ENCODE measurements at places on chromosomes 11 and 22. TPM values are rescaled to one million over a fixed set of nuclear protein-coding genes. Genes with fewer than 3 reads are reported as not detected.
A peak's percentile ranks its signal among the peaks of the same experiment; 100 is the strongest.

GRCh38 chr11:15109602-15110001, 5.1 kb upstream of the INSC start:
- H3K27me3 ChIP-seq = no peaks in the 10 kb centered on the region
- no peak overlapping the region for H3K27ac ChIP-seq
- no peak for DNase-seq
- H3K36me3 ChIP-seq = no peaks in the 10 kb centered on the region
- no peaks in the 10 kb centered on the region for H3K4me1 ChIP-seq

DNA sequence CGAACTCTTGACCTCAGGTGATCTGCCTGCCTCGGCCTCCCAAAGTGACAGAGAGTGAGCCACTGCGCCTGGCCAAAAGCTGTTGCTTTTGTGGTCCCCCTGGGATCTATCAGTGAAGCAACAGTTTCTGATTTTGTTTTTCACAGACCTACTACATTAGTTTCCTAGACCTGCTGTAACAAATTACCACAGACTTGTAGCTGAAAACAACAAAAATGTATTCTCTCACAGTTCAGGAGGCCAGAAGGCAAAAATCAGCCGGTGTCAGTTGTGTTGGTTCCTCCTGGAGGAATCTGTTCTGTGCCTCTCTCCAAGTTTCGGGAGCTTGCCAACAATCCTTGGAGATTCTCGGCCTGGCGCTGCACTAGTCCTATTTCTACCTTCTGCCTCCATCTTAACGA, 8.5 kb upstream of the SLC35C1 start:
- H3K27ac ChIP-seq = no peak overlapping the region
- no peak overlapping the region for H3K4me3 ChIP-seq
- no peaks in the 10 kb centered on the region for H3K36me3 ChIP-seq
- no peaks in the 10 kb centered on the region for H3K4me1 ChIP-seq
- DNase-seq = no peak

DNA sequence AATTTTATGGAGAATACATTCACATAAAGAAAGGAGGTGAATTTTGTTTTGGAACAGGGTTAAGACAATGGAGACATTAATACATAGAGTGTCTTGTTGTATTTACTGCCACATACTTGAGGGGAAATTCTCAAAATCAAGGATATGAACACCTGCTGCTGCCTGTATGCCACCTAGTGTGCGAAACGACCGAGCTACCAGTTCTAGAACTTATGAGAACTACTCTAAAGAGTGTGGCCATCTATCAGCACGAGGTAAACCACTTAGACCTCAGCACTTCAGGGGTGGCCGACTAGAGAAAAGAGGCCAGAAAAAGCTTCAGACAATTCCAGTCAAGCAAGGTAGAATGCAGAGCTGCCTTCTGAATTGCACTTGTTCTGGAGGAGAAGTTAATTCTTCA, 1.5 kb upstream of the AGBL2 start:
- no peak overlapping the region for H3K4me3 ChIP-seq
- DNase-seq = no peak
- no peaks in the 10 kb centered on the region for H3K27me3 ChIP-seq
- H3K27ac ChIP-seq = no peak overlapping the region
- H3K4me1 ChIP-seq = no peaks in the 10 kb centered on the region

DNA sequence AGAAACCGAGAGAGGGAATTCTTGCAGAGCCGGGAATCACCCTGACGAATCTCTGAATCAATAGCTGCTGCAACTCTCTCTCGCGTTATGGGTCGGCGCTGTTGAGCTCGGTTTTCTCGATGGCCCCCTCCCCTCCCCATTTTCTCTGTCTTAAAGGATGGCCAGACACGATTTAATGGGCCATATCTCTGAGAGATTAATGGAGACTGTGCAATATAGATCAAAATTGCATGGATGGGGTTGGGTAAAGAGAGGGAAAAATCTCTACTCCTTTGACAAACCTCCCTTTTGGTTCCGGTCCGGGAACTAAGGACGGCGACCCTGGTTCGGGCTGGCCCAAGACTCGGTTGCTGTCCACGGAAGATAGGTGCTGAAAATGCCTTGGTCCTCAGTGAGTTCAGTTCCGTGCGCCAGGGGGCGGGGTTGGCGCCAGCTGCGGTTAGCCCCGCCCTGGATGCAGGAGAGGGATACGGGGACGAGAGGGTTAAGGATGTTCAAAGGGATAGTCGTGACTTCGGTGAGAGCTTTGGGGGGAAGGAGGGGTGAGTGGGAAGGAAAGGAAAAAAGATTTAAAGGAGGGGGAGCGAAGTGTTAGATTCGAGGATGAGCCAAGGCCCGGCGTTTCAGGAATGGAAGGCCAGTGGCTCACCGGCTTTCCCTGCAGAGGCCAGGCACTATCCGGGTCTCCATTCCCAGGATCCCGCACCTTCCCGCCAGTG, 103.6 kb upstream of the HSD17B12 start:
- peaks cover 48% of the 10 kb centered on the region for H3K27me3 ChIP-seq
- no peak overlapping the region for H3K4me3 ChIP-seq
- peak; percentile 58 for DNase-seq
- H3K4me1 ChIP-seq = peaks cover 34% of the 10 kb centered on the region
- no peak overlapping the region for H3K27ac ChIP-seq

- H3K27ac ChIP-seq = no peak overlapping the region
- no peak for DNase-seq
- no peaks in the 10 kb centered on the region for H3K27me3 ChIP-seq
- peaks cover 74% of the 10 kb centered on the region for H3K4me1 ChIP-seq
- H3K36me3 ChIP-seq = no peaks in the 10 kb centered on the region
Measured at GRCh38 chr11:68472778-68473177, 12.2 kb downstream of the PPP6R3 start.

CRYBB1 gene
- not detected for total RNA-seq

DNA sequence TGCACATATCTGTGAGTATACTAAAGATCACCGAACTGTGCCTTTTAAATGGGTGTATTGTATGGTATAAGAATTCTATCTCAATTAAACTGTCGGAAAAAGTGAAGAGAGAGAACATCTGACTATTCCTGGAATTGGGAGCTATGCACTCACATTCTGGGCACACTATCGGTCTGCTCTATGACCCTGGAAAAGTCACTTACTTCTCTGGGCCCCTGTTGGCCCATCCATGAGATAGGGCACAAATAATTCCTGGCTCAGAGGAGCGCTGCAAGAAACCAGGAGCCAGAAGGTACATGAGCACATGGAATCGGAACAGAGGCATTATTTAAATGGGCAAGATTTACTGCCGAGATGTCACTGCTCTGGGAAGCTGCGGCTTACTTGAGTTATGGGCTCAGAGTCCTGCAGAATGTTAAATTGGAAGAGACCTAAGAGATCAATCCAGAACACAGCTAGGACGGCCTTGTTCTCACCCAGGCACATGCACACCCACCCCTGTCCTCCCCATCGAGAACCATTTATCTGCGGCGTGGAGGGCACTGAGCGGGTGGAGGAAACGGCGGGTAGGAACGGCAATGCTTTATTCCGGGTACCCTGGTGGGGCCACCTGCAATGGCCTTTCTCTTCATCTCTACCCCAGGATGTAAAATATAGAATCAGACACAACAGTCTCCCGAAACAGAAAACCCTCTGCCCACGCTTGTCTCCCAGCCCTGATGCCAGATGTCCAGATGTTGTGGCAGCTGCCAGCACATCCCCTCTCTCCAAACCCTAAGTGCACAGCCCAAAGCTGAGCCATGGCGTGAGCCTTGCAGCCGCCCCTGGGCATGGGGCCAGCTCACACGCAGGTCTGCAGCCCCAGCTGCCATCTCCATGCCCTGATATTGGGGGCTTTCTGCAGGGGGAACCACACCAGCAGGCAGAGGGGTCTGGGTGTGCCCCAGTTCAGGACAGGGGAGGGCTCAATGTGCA, 142.4 kb downstream of the DSCAML1 start:
- H3K4me1 ChIP-seq = no peaks in the 10 kb centered on the region
- H3K36me3 ChIP-seq = no peaks in the 10 kb centered on the region
- no peaks in the 10 kb centered on the region for H3K27me3 ChIP-seq
- no peak overlapping the region for H3K27ac ChIP-seq

TCN1 gene
- total RNA-seq = not detected

GRCh38 chr11:3817181-3817800, 8.9 kb downstream of the PGAP2 start:
- H3K27me3 ChIP-seq = no peaks in the 10 kb centered on the region
- H3K4me1 ChIP-seq = no peaks in the 10 kb centered on the region
- no peak overlapping the region for H3K27ac ChIP-seq
- H3K36me3 ChIP-seq = no peaks in the 10 kb centered on the region

- no peak for DNase-seq
- no peak overlapping the region for H3K27ac ChIP-seq
- H3K4me1 ChIP-seq = peaks cover 6% of the 10 kb centered on the region
- H3K36me3 ChIP-seq = no peaks in the 10 kb centered on the region
- H3K27me3 ChIP-seq = no peaks in the 10 kb centered on the region
Measured at GRCh38 chr11:34366522-34366921, 8.7 kb upstream of the ABTB2 start.

GRCh38 chr11:115676768-115677167, 172.6 kb upstream of the CADM1 start:
- no peak for DNase-seq
- peaks cover 7% of the 10 kb centered on the region for H3K4me1 ChIP-seq
- H3K27ac ChIP-seq = no peak overlapping the region

B3GAT1 gene
- 0.42 TPM for total RNA-seq

- H3K4me3 ChIP-seq = no peak overlapping the region
- peaks cover 83% of the 10 kb centered on the region for H3K4me1 ChIP-seq
- peaks cover 8% of the 10 kb centered on the region for H3K36me3 ChIP-seq
Measured at GRCh38 chr22:32832174-32832573, 30.7 kb downstream of the TIMP3 start.

APOBEC3B gene
- 1.6 TPM for total RNA-seq

CHST1 gene
- total RNA-seq = 1.6 TPM

FADD gene
- 8.9 TPM for total RNA-seq

RFPL2 gene
- total RNA-seq = not detected

DNA sequence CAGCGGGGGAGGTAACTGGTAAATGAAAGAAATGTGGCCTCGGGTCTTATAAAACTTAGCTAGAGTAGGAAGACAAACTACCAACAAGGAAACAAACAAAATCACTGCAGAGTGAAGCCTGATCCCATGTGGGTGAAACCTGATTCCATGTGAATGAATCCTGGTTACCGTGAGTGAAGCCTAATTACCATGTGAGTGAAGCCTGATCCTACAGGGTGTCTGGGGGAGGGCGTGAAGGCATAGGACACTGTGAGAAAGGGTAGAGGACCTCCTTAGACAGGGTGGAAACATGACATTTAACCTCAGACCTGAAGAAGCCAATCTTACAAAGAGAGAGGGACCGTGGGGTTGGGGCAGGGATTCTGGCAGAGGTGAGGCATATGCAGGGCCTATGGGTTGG, 106.2 kb upstream of the USP47 start:
- H3K27ac ChIP-seq = no peak overlapping the region
- no peaks in the 10 kb centered on the region for H3K36me3 ChIP-seq
- no peak overlapping the region for H3K4me3 ChIP-seq
- no peaks in the 10 kb centered on the region for H3K4me1 ChIP-seq
- no peak for DNase-seq

WNT7B gene
- total RNA-seq = not detected

- no peak overlapping the region for H3K27ac ChIP-seq
- H3K4me3 ChIP-seq = peak overlapping the region; percentile 59
- H3K27me3 ChIP-seq = no peaks in the 10 kb centered on the region
- H3K4me1 ChIP-seq = peaks cover 23% of the 10 kb centered on the region
- no peaks in the 10 kb centered on the region for H3K36me3 ChIP-seq
Measured at GRCh38 chr11:849104-849824, 6.6 kb downstream of the TSPAN4 start.

GRCh38 chr11:125954945-125955640, 9.2 kb downstream of the VSIG10L2 start:
- H3K27me3 ChIP-seq = no peaks in the 10 kb centered on the region
- DNase-seq = no peak
- H3K27ac ChIP-seq = no peak overlapping the region
- peaks cover 18% of the 10 kb centered on the region for H3K4me1 ChIP-seq

DNA sequence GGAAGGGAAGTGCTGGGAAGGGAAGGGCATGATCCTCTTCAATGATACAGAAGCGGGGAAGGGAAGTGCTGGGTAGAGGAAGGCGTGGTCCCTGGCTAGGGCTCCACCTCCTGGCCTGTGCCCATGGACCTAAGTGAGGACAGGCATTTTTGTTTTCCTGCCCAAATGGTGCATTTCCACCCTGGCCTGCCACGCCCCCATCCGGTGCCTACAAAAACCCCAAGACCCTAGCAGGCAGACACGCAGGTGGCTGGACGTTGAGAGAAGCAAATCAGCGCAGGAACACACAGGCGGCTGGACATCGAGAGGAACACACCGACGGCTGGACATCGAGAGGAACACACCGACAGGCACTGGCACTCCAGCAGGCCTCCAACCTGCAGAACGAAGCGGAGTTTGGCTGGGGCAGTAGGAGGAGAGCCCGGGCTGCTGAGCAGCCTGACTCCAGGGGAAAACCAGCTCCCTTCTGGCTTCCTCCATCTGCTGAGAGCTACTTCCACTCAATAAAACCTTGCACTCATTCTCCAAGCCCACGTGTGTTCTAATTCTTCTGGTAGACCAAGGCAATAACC, 628.3 kb downstream of the BUD13 start:
- no peak overlapping the region for H3K4me3 ChIP-seq
- H3K27ac ChIP-seq = no peak overlapping the region
- H3K36me3 ChIP-seq = no peaks in the 10 kb centered on the region
- no peak for DNase-seq
- H3K4me1 ChIP-seq = no peaks in the 10 kb centered on the region

DNA sequence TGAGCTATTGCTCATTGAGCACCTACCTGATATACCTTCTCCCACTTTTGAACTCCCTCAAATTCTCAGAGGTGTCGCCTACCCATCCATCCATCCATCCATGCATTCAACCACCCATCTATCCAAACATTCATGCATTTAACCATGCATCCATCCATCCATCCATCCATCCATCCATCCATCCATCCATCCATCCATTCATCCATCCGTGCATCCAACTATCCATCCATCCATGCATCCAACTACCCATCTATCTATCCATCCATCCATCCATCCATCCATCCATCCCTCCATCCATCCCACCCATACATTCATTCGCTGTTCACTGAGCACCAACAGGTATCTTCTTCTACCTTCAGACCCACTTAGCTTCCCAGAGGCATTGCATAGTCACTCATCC, 342.8 kb downstream of the CTTN start:
- no peaks in the 10 kb centered on the region for H3K36me3 ChIP-seq
- no peak overlapping the region for H3K27ac ChIP-seq
- no peak for DNase-seq
- no peak overlapping the region for H3K4me3 ChIP-seq
- H3K27me3 ChIP-seq = peaks cover 50% of the 10 kb centered on the region

All from heart left ventricle (tissue), 16 donors.